ENCODE measurements at places on chromosomes 7 and 10.

- peak; percentile 79 for DNase-seq
These were observed 24.0 kb upstream of the ZC3HAV1 start for GRCh38 chr7:139133335-139134139.

- no peak for DNase-seq
These were observed at the start of gene CAMK2B for GRCh38 chr7:44325201-44325671. TSS of gene CAMK2B (minus strand) at chr7:44325594. CDS start at chr7:44325421, 173 bp downstream.

- DNase-seq = no peak
These were observed 229.5 kb downstream of the PARD3 start for GRCh38 chr10:34585422-34586112.

- DNase-seq = no peak
These were observed 923.4 kb downstream of the REEP3 start for GRCh38 chr10:64444564-64444963.

GRCh38 chr7:5543361-5543760 is 119.7 kb upstream of the TNRC18 start:
- no peak for DNase-seq

DNA sequence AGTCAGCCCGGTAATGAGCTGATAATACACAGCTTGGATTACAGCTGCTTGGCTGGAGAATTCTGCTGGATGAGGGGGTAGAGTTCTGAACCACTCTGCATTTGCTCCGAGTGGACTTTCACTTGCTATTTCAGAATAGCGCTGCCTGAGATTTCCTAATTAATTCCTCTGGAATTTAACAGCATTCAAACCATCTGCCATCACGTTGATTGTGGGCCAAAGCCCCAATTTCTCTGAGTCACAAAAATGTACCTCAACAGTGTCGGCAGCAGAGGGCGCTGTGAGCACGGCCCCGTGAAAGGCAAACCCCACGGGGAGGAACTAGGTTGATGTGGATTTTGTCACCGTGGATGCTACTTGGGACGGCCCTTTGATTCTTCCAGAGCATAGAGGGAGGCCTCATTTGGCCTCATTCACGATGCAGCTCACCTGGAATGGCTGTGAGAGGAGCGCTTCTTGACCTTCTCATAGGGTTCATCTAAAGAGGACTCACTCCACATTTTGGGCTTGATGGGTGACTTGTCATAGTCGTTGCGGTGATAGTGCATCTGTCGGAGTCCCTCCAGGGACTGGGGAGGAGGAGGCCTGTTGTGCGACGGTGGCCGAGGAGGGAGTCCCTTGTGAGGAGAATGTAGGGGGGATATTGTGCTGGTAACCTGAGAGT is 73.3 kb downstream of the PRPF18 start:
- DNase-seq = no peak

DNA sequence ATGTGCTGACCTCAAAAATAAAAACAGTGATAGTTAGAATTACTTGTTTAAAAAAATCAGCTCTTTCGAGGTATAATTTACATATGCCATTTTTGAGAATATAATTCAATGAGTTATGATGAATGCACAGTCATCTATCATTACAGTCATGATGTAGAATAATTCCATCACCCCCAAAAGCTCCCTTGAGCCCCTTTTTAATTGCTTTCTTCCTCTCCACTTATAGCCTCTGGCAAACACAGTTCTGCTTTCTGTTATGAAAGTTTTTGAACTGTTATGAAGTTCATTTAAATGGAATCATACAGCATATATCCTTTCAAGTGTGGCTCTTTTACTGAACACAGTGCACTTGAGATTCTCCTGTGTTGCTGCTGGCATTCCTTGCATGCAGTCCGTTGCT is 41.4 kb downstream of the PRTFDC1 start:
- no peak for DNase-seq

DNA sequence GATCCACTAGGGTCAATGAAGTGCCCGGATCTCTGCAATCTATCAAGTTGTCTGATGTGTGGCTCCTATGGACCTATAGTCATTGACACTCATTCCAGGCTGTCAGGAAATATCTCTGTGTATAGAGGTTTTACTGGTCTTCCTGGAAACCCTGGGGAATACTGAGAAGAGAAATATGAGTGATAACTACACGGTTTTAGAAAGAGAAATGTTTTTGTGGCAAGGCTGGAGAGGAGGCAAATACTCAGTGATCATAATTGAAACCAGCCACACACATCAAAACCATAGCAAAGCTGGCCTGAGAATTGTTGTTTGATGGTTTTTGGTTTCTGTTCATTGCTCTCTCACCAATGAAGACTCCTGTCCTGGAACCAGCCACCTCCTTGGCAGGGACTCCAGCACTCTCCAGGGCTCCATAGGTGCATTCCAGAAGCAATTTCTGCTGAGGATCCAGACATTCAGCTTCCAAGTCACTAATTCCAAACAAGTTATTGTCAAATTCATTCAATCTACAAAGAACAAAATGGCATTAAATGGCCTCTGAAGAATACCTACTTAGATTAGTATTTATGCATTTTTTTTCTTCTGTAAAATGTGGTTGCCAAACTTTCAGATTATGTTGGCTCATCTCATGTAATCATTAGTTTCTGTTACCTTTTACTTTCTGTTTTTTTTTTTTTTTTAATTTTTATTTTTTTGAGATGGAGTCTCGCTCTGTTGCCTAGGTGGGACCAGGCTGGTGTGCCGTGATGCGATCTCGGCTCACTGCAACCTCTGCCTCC is 108.6 kb upstream of the ABI1 start:
- no peak for DNase-seq

DNA sequence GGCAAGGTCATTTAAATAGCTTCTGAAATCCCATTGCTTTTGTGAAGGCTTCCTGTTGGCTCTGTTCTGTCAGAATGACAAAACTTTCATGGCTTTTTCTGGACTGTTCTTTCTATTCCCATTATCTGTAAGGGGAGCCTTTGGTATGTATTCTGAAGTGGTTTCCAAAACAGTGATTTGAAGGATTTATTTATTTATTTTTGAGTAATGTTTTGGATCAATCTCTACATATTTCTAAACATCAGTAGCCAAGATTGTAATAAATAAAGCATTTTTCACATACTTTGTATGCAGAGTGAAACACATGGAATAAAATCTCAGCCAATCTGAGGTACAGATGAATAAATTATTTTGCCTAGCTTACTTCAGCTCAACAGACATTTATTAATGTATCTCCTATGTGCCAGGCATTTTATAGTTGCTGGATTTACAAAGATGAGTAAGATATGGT is 121.1 kb downstream of the BBS9 start:
- DNase-seq = no peak

- DNase-seq = no peak
These were observed 182.3 kb upstream of the IMMP2L start for GRCh38 chr7:111744501-111745155.

DNA sequence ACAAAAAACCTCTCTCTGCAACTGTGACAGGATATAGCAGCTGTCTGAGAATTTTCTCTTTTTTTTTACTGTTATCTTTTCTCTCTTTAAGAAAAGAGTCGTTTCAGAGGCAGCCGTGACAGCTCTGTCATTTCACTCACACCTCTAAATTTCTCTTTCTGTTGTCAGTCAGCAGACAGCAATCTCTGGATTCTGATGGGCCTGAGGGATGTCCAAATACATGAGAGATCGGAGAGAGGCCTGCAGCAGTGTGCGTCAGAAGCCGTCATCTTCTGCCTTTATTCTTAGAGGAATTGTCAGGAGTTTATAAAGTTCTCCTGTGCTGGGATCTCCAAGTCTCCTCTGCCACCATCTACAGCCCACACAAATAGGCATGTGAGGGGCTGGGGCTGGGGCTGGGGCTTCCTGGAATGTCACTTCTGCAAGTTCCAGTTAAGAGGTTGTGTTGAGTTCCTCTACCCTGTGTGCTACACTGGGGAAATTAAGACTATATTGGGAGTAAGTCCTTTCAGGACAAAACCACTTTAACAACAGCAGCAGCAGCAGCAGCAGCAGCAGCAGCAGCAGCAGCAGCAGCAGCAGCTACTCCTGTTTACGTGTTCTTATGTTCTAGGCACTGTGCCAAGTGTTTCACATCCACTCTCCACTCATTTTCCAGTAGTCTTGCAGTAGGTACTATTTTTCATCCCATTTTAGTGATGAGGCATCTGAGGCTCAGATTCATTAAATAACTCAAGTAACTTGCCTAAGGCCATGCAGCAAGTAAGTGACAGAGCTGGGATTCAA is 541.3 kb downstream of the LRMDA start:
- no peak for DNase-seq

GRCh38 chr7:30744075-30744417 is 7.9 kb upstream of the INMT start:
- no peak for DNase-seq

DNA sequence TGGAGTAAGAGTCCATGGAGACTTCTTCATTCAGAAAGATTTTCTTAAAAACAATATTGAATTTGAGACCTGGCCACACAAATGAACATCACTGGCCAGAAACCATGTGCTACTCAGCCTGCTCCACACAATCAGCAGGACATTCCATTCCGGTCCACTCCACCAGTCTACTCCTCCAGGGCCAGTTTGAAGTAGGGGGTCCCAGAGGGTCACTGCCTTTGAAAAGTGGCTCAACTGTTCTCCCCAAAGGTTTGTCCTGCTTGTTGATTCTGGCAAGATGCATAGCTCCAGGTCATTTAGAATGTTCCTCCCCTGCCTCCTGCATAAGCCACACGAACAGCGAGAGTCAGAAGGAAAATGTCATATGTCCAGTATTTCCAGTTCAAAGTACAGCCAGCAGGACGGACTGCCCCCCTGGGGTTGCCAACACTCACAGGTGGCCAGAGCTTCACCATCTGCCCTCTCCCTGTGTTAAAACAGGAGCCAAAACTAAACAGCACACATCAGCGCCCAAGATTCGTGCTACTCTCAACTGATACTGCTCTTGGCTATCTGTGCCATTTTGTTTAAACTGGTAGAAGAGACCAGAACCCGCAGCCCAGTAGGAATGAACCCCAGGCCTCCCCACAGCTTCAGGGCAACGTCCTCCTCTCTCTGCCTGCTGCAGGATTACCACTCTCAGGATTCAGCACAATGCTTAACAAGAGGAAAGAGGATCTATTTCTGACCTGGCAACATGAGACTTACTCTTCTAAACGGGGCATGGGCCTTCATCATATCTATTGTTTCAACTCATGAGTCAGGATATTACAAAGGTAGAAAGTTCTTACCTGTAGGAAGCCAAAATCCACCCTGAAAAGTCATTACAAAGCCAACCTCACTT is 11.3 kb downstream of the GRB10 start:
- DNase-seq = no peak

DNA sequence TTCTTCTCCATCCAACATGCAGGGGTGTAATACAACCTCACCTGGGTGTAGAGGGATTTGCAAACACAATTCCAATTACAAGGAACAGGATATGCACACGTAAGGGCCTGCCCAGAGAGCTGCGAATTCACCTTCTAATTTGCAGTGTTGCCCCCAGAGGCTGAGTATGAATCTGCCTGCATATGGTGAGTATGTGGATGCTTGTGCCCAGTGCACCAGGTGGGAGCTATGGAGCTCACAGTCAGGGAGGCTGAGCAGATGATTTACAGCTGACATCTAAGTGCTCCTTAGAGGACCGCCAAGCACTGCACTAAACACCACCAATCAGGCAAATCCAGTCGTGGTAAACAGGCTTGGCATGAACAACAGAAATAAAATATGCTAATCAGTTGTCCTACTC is 132.0 kb downstream of the RELN start:
- DNase-seq = no peak

- no peak for DNase-seq
These were observed 305.1 kb downstream of the RPS24 start for GRCh38 chr10:78338717-78339116.

- DNase-seq = no peak
These were observed 22.6 kb downstream of the PNPLA8 start for GRCh38 chr7:108503112-108504026.

- DNase-seq = no peak
These were observed 2.5 kb upstream of the MAP3K8 start for GRCh38 chr10:30431435-30431911.

DNA sequence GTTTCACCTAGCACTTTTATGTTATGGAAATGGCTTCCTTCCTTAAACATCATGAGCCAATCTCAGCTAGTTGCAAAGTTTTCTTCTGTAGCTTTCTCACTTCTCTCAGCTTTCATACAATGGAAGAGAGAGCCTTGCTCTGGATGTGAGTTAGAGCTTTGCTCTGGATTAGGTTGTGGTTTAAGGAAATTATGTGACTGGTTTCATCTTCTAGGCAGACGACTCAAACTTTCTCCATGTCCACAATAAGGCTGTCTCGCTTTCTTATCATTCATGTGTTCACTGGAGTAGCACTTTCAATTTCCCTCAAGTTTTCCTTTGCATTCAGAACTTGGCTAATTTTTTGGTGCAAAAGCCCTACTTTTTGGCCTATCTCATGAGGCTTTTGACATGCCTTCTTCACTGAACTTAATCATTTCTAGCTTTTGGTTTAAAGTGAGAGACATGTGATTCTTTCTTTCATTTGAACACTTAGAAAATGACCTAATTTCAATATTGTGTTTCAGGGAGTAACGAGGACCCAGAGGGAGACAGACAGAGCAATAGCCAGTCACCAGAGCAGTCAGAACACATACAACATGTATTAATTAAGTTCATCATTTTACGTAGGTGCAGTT is 49.8 kb downstream of the CNOT4 start:
- DNase-seq = no peak

GRCh38 chr10:69359148-69359547 is 57.6 kb downstream of the TACR2 start:
- no peak for DNase-seq

GRCh38 chr7:94492601-94493000 is 17.0 kb upstream of the CASD1 start:
- DNase-seq = no peak

- no peak for DNase-seq
These were observed 86.9 kb downstream of the UBE2H start for GRCh38 chr7:129865925-129866201.

- DNase-seq = no peak
These were observed 150.4 kb downstream of the WDR37 start for GRCh38 chr10:1206601-1207000.

- no peak for DNase-seq
These were observed 14.3 kb downstream of the INSIG1 start for GRCh38 chr7:155311826-155312537.

DNA sequence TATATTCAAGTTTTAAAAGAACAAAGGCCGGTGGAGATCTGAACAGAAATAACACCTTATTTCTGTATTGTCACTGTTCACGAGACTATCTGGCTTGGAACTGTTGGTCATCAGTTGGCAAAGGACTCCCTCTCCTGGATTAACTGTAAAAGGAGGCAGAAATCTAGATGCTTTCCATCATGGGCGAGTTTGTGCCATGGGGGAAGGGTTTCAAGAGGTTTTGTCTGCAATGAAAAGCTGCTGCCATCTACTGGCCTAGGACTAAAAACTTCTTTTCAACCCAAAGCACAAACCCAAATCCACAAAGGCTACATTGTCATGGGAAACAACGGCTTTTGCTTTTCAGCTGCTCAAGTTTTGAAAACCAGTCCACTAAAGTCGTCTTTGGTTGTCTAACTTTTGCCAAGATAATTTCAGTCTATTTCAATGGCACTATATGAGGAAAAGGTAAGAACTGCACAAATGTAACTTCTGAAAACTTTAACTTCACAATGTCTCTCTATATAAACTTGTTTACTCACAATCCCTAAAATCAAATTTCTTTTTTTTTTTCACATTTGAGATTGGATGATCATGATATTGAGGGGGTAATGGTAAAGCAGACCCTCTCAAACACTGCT is 196.8 kb downstream of the SKAP2 start:
- peak; percentile 93 for DNase-seq

GRCh38 chr10:65496541-65496940 is 1429.3 kb upstream of the LRRTM3 start:
- DNase-seq = no peak

GRCh38 chr10:103373544-103373943 is 5.8 kb downstream of the TAF5 start:
- DNase-seq = no peak
